ENCODE measurements at places on chromosomes 11 and 22.

DNA sequence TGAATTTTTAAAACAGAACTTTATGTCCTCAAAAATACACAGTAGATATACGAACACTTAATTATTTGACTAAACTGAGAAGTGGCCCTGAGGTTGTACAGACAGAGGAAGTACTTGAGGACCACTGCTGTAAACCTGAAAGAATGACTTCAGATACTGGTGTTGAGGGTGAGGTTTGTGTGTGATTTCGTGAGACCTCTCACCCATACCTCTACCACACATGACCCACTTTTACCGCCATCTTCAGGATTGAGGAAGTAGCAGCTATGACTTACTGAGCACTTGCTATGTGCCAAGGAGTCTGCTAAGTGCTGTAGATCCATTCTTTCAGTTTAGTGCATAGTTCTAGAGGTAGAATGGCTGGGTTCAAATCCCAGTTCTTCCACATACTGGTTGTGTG, 21.9 kb downstream of the MMP13 start:
- peak; percentile 24 for DNase-seq

- no peak for DNase-seq
These were observed 4.3 kb upstream of the TMEM132A start for GRCh38 chr11:60919956-60920355.

GRCh38 chr22:25656724-25657123, 85.3 kb upstream of the MYO18B start:
- peak; percentile 14 for DNase-seq

GRCh38 chr11:19687392-19687791, 25.2 kb upstream of the NAV2 start:
- no peak for DNase-seq

DNA sequence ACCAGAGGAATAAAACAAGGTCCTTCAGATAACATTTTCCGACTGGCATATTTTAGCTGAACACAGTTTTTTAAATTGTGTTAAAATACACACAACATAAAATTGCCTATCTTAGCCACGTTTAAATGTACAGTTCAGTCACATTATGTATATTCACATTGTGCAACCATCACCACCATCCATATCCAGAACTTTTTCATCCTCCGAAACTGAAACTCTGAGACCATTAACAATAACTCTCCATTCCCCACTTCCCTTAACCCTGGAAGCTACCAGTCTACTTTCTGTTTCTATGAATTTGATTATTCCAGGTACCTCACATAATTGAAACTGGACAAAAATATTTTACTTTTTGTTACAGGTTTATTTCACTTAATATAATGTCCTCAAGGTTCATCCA, 213.3 kb downstream of the ETS1 start:
- DNase-seq, result no peak

DNA sequence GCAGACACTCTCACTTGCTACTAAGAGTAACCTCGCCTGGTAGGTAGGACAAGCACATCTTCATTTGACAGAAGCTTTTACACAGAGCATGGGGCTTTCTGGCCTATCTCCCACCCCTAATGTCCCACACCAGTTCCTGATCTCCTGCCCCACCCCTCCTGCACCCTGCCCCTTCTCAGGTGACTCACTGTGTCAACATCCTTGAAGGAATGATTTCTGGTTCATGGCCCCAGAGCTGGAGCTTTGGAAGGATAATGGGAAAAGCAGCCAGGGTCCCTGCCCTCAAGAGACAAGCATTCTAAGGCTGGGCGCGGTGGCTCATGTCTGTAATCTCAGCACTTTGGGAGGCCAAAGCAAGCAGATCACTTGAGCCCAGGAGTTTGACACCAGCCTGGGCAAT, 47.2 kb downstream of the LRFN4 start:
- DNase-seq, result no peak

DNA sequence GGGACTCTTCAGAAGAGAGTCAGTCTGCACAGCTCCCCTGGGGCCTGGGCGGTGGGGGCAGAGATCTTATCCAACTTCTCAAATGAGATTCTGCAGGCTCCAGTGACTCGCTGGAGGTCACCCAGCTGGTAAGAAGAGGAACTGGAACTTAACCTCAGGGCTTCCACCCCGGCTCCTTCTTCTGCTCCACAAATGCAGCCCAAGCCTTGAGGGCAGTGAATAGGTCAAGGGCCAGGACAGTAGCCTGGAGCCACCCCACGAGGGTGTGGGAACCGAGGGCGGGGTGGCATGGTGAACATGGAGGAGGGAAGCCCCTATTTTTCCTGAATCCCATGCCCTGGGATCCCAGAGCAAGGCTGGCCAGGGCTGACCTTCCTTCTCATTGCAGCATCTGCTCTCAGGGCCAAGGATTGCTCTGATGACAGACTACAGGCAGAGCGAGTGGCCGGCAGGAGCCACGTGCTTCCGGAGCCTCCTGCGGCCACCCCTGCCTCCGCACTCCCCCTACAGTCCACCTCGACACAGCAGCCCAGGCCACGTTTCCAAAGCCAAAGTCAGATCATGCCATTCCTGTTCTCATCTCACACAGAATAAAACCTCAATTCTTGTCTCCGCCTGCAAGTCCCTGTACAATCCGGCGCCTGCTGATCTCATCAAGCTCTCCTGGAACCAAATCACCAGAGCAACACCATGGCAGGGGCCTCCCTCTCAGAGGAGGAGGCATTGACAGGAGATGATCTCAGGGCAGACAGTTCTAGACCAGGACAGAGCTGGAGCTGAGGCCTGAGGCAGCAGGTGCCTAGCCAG, 21.1 kb upstream of the UPK3A start:
- no peak for DNase-seq

- DNase-seq, result no peak
These were observed 20.8 kb upstream of the TSKU start for GRCh38 chr11:76762356-76762752.

DNA sequence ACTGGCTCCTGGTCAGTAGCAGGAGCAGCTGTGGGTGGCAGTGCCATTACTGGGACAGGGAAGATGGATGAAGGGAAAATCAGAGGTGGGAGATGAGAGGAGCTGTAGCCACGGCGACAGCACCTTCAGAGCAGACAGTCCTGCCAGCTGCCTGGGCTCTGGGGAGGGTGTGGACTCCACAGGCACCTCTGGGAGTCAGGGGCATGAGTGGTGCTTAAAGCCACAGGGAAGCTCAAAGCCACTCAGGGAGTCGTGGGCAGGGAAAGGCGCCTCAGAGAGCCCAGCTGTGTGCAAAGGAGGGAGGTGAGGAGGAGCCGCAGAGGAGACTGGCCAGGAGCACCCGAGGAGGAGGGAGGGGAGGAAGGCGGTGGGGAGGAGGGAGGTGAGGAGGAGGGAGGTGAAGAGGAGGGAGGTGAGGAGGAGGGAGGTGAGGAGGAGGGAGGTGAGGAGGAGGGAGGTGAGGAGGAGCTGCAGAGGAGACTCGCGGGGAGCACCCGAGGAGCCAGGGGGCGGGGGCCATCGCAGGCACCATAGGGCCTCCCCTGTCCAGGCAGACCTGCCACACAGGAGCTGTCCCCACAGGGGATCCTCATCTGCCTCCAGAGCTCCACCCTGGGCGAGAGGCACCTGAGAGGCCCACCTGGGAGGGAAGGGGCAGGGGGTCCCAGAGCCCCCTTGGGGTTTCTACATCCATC, 977.6 kb downstream of the BRD1 start:
- DNase-seq, result no peak

DNA sequence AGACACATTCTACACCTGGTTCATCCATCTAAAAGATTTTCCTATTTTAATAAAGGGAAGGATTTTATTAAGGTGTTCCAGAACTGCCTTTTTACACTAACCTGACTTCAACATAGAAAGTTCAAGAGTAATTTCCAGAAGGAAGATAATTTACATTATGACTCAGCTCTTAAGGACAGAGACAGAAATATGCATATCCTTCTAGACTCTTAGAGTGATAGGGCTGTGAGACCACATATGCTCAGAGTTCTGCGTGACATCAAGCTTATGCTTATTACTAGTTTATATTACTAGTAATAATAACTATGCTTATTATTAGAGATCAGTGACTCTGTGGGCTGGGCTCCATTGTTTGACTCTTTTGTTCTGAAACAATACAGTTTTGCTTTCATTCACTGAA, 4.6 kb downstream of the PDGFD start:
- DNase-seq, result no peak

- DNase-seq, result no peak
These were observed 102.2 kb upstream of the NNMT start for GRCh38 chr11:114193730-114194679.

- DNase-seq, result no peak
These were observed 205.5 kb upstream of the TMEM45B start for GRCh38 chr11:129610125-129610524.

GRCh38 chr11:129637473-129637872, 178.2 kb upstream of the TMEM45B start:
- peak; percentile 52 for DNase-seq

DNA sequence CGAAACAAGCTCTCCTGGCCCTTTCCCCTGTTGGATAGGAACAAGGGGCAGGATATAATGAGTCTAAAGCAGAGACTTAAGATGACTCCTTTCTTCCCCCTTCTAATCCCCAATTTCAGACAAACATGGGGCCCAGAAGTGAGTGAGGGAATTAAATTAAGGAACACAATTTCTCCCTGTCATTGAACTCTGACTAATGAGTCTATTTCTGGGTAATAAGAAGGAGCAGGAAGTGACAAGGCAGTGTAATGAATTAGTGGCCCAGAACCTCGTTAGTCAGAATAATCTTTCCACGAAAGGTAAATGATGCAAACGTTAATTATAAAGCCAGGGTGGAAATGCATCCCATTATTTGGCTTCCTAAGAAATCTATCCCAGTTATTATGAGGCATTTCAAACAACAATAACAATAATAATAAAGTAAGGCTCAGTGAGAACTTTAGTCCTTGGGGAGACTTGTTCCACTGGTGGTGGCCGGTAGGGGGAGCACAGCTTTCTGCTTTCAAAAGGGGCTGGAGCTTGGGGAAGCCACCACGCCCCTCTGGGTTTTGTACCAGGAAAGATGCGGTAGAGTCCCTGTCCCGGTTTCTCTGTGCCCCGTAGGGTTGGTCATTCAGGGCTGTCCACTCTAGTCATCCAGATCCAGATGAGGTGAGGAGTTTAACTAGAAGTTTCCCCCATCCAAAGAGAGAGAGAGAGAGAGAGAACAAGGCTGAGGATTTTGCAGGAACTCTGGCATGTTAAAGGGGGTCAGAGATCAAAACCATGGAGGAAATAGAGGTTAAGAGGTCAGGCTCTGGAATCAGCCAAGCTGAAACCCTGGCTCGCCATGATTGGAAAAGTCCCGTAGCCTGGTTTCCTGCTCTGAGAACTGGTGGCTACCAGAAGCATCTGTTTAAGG, 298.3 kb downstream of the NTM start:
- peak; percentile 58 for DNase-seq

- DNase-seq, result no peak
These were observed 21.6 kb downstream of the APOL5 start for GRCh38 chr22:35739076-35739930.

GRCh38 chr11:105524286-105524685, 85.6 kb upstream of the GRIA4 start:
- DNase-seq, result no peak

DNA sequence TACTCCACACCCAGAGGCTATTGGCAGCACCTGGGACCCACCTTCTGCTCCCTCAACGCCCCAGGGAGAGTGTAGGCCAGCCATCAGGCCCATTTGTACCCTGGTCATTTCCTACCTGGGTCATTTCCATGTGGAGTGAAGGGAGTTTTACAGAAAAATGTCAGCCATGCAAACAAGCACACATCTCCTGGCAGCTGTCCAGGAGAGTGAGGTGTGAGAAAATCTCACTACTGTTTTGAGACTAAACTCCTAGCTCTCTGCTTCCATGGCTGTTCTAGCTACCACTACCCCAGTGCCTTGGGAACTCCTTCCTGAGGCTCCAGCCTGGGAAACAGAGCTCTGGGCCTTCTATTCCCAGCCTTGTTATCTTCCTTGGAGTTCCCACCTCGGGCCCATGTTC, 2.8 kb upstream of the TMPRSS13 start:
- peak; percentile 60 for DNase-seq
